ENCODE measurements at places on chromosomes 1 and 21.

- DNase-seq, result no peak
Measured at GRCh38 chr1:54415533-54415932, 9.3 kb upstream of the SSBP3 start.

- peak; percentile 76 for DNase-seq
Measured at GRCh38 chr1:79043506-79043905, 37.0 kb upstream of the ADGRL4 start.

DNA sequence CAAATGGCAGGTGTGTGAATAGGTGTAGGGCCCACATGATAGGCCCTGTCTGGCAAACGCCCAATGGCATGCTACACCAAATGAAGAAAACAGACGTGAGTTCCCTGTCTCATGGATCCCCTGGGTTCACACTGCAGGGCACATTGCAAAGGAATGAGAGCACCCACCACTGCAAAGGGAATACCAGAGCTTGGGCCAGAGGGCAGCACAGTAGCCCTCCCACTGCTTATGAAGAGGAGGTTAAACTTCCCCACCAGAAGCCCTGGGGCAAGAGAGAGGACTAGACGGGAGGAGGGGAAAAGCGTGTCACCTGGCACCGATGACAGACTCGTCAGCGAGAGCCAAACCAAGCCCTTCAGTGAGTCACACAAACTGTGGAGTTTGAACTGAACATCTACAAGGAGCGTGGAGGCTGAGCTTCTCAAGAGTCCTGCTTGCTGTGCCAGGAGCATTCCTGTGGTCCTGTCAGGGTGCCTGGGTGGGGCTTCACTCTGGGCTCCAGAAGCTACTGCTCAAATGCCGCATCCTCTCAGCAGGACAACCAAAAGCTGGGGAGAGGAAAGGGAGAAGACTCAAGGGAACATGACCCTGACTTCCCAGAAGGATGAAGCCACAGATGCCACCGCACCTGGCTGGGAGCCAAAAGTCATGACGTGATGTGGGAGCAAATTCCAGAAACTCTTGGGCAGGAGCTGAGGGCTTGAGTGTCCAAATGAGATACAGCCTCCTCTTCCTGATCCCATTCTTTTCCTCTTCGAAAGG lies 61.1 kb downstream of the TOMM20 start:
- DNase-seq, result peak; percentile 99

DNA sequence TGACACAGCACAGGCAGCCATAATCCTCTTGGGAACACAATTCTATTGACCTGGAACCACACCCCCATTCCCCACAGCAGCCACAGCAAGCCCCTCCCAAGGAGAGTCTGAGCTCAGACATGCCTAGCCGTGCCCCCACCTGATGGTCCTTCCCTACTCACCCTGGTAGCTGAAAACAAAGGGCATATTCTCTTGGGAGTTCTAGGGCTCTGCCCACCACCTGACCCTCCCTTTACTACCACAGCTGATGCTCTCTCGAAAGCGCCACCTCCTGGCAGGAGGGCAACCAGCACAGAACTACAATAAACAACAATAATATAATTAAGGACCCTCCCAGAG lies 184.8 kb upstream of the COA6 start:
- DNase-seq, result no peak

Measured in cardiac fibroblast (primary cell).